ENCODE measurements at places on chromosomes 7 and 10.

DNA sequence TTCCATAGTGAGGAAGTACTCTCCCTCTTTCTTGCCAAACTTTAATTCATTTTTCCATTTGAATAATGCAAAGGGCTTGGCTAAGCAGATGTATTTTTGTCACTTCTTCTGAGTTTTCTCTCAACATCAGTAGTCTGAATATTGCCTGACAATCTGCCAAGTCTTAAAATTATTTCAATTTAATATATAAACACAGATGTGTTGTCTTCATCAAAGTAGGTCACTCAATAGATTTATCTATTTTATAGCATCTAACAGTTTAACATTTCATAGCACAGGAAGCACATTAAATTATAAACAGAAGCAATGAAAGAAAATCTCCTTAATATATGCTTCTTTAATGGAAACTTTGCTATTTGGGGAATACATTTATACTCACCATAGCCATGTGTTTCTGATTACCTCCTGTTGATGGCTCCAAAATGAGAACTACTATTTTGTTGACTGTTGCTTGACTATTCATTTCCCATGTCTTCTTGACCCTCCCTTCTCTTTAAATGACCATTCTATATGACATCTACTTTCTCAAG lies 4.5 kb downstream of the CPED1 start:
- no peak for DNase-seq

DNA sequence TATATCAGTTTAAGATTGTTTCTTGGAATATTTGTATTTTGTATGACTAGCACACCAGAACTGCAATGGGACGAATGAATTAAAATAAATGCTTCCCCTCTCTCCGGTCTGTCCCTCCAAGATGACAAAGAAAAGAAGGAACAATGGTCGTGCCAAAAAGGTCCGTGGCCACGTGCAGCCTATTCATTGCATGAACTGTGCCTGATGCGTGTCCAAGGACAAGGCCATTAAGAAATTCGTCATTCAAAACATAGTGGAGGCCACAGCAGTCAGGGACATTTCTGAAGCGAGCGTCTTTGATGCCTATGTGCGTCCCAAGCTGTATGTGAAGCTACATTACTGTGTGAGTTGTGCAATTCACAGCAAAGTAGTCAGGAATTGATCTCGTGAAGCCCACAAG lies 17.2 kb upstream of the PAPSS2 start:
- DNase-seq: no peak

DNA sequence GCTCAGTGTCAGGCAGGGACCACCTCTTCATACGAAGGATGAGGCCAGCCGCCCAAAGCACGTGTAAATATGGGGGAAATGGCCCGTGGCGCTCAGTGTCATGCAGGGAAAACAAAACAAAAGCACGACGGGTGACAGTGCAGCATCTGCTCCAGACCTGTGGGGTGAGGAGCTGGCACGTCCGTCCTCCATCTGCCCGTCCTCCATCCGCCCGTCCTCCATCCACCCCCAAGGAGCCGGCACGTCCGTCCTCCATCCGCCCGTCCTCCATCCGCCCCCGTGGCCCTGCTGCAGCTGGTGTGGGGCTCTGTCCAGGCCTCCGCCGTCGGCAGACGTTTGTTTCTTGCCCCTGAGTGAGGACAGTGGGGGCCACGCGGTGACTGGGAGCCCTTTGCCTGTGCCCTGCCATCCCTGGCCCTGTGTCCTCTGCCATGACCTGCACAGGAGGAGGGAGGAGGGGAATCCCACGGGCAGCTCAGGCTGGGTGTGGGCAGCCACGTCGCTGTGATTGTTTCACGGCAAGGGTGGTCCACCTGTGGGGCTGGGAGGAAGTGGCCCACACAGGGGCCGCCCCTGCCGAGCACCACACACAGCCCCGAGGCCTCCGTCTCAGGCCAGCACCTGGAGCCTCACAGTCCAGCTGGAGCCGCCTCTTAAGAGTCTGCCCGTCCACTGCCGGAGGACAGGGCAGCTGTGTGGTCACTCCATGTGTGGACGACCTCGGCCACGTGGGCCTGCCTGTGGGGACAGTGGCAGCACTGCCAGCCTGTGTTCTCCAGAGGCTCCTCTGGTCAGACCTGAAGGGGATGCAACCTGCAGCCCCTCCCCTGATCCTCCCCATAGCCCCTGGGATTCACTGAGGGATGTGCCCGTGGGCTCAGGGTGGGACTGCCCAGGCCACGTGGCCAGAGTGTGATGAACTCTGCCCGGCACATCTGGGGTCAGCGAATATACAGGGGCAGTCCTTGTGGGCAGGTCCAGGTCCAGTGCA lies 38.2 kb upstream of the DPYSL4 start:
- DNase-seq: no peak

DNA sequence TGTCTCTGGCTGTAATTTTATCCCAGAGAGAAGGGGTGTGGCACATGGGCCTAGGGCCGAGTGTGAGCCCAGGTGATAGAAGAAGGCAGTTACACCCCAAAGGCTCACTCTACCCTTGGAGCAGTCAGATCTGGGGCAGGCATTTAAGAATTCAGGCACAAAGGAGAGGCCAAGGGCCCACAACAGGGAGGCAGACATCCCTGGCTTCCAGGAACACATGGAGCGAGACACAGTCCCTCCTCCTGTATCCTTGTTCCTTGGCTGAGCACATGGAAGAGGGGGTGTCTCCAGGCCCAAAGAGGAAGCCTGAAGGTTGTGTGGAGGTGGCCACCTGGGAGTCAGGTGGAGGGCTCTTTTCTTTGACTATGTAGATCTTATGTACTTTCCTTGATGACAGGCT lies 286.2 kb downstream of the RPS24 start:
- no peak for DNase-seq

- no peak for DNase-seq
These were observed 202.4 kb downstream of the CCDC3 start for GRCh38 chr10:12799144-12799543.

DNA sequence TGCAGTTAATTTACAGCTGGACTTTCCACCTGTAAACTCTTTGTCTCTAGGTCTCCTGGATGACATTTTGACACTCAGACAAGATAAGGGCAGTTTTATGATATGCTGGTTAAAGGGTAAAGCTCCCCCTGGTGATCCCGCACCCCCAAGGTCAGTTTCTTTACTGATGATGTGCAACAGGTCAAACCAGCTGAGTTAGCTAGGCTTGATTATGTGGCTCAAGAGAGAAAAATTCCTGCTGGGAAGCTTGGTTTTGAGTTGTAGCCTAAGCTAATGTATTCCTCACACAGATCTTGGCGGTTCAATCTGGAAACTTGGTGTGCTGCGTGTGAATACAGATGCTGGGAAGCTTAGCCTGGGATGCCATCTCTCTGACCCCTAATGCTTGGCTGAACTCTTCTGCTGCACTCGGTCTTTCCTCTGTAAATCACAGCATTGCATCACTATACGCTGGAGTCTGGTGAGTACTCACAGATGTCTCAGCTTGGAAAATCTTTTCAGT lies 11.4 kb upstream of the AKR1D1 start:
- DNase-seq: no peak

GRCh38 chr7:98935811-98936210 lies 57.5 kb downstream of the TRRAP start:
- DNase-seq: no peak

GRCh38 chr10:104862-105565 lies 30.2 kb upstream of the ZMYND11 start:
- DNase-seq: no peak

GRCh38 chr7:158001003-158001402 lies 586.6 kb downstream of the PTPRN2 start:
- DNase-seq: no peak

DNA sequence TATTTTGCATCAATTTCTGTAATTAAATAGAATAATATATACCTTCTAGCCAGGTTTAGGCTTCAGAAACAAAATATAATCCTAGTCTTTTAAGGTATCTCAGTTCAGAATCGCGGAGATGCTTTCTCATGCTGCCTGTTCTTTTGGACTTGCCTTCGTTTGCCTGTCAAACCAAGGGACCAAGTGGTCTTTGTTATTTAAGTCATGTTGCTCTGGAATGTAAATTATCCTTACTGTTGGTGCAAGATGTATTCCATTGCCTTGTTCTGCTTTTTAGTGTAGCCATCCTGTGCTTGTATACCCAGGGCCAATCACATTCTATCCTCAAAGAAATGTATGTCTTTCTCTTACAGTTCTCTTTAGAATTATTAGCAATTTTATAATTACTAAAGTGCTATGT lies 1.1 kb upstream of the GIMAP4 start:
- no peak for DNase-seq

DNA sequence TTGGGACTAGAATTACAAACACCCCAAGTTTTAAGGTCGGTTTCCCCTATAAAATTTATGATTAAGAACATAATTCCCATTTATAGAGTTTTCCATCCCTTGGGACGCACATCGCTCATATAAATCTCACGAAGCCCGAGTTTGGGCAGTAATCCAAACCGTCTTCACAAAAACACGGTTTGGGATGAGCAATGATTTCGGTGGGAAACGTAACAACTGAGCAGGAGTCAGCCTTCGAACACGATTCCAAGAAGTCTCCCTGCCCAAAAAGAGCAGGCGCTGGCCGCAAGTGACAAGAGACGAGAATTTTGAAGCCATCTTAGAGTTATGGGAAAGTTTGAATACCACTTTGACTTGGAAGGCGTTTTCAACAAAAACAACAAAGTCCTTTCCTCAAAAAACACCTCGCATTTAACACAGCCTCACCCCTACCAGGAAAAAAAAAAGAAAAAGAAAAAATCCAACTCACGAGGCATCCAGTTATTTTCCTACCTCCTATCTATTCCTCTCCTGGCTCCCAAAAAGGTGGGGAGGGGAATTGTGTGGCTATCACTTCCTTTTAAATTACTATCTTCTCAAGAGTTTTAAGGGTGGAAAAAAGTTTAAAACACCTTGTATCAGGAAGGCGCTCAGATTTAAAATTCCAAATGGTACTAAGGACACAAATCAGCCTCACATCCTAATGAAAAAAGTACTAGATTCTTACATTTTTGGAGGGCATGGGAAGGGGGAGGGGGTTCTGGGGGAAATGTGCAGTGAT lies 1.6 kb downstream of the SEPHS1 start:
- DNase-seq: no peak

- DNase-seq: no peak
These were observed 82.3 kb upstream of the ADRB1 start for GRCh38 chr10:113961182-113962031.

DNA sequence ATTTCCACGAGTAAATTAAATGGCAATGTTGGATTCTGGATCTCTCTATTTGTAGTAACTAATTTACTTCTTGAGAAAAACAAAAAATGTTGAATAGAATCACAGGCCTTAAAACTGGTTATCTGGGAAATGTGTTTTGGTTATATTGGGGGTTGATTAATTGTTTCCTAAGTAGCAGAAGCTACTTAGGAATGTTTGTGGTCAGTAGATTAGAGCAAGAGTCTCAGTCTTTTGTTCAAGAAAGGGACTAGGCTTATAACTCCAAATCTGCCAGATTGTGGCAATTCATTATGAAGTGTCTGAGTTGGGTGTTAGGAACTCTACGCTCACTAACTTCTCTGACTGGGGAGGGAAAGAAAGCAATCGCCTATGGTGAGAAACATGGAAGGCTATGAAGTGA lies 244.3 kb upstream of the PHYHIPL start:
- no peak for DNase-seq

DNA sequence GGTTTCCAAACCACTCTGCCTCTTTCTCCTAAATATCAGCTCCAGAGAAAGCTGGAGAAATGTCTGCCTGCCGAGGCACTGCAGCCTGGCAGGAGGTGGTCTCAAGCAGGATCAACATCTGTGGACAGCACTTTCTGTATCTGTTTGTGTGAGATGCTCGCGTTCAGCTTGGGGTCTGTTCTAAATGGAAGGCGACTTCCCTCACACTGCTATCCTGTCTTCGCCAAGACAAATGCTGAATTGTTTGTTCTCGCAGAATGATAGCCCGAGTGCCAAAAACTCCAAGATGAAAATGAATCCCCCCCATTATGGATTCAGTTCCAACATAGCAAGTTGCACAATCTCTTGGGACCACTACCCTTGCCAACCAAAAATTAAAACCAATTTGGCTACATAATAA lies 72.2 kb upstream of the PALS2 start:
- DNase-seq: no peak

All from omental fat pad (tissue), 4 donors.